Stimulated activated CD4-positive, alpha-beta T cell treated with anti-CD3 and anti-CD28 coated beads, Interleukin-12 subunit alpha, Interleukin-12 subunit beta, amount 100 ng/mL, for 24 hours (primary cell): ENCODE measurements at places on chromosomes 11 and 22.

DNA sequence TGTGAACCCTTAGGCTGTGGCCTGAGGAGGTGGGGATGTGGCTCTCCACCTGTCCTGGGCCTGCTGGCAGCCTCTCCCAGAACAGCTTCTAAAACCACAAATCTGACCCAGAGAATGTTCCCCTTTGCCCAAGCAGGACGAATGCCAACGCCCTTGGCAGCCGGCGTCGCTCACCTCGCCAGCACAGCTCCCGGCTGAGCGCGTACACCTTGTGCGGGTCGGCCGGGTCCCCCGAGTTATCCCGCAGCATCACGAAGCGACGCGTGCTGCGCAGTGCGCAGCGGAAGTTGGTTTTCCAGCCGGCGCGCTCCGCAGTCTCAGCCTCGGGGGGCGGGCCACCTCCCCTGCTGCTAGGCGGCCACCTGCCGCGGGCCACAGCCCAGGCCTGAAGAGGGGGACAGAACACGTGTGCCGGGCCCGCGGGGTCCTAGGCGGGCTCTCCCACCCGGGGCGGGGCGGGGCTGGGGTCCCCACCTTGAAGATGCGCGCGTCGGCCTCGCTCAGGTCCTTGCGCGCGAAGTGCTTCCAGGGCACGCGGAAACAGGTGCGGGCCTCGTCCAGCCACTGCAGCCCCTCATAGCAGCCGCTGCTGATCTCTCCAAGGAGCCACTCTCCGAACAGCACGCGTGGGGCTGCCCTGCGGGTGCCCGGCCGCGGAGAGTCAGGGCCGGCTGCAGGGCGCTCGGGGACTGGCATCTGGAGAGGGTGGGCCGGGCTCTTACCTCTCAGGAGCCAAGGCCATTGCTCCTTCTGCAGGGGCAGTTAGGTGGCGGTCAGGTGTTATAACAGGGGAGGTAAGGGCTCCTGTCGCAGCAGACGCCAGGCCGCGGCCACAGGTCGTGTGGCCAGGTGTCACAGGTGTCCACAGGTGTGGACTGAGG lies 887 bp downstream of the IRF7 start:
- DNase-seq: no peak

DNA sequence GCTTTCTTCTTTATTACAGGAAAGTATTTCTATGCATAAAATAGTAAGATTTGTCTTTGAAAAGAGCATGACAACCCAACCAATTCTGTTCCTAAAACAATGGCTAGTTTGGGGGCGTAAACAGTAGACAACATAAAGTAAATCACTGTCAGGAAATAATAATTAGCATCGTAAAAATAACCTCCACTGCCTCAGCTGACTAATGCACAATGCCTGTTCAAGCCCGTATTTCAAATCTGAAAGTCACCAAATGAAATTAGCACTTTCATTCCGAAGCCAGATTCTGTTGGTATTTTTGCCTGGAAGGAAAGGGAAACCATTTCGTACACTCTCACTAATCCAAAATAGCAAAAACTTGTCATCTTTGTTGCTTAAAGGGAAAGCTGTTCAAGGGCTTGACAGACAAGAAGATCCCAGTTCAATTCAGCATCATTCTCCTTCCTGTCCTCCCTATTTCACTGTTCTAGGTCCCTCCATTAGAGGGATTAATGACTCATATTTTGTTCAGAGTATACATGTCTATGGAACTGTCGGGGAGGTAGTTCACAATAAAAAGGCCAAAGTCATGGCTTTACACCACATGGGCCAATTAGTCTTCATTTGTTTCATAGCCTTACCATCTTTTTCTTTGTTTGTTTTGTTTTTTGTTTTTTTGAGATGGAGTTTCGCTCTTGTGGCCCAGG lies 154.7 kb downstream of the CADM1 start:
- no peak for DNase-seq

GRCh38 chr11:35853971-35854370 lies 89.9 kb upstream of the LDLRAD3 start:
- no peak for DNase-seq

DNA sequence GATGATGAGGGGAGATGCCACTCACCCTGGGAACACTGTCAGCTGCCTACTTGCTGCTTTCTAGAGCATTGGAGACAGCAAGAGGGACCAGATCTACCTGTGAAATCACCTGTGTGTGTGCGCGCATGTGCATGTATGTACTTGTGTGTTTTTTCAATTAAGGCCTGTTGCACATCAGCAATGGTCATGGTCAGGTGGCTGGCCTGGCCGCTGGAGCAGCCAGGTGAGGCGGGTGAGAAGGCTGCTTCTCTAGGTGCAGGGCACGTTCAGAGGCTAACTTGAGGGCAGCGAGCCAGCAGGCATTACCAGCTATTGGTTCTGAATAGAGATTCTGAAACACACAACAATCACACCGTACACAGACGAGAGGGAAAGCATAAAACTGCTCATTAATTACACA lies 65.1 kb downstream of the PARVG start:
- DNase-seq: no peak

GRCh38 chr11:61345954-61346843 lies 13.2 kb downstream of the TKFC start:
- no peak for DNase-seq

DNA sequence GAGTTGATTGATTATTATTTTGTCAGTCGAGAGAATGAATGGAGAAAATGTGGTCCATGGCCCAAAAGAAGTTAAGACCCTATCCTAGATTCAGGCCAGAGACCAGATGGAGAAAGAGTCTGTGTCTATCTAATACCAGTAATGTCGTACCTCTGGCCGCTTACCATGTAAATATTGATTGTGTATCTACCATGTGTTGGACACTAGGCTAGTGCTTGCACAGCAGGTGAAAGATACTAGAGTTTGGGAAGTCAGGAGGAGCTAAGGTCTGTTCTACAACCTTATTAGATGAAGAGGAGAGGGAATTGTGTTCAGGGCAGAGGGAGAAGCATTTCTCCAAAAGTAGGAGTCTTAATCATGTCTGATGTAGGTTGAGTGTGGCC lies 31.8 kb downstream of the PIK3IP1 start:
- no peak for DNase-seq

GRCh38 chr22:30196141-30196879 lies 50.2 kb downstream of the LIF start:
- peak; percentile 62 for DNase-seq

DNA sequence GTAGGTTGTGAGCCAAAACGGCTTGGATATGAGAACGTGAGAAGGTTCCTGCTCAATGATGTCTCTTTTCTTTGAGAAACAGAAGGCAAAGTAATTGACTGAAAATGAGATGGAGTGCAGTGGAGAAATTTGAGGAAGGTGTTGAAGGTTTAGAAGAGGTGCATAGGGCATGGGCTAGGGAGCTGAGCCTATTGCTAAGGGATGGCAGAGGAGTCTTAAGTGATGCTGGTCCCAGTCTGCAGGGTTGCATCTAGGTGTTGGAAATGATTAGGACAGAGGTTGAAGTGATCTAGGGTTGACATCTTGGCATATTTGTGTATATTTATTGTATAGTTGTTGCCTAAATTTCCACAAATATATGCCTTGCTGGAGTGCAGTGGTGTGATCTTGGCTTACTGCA lies 2.3 kb downstream of the BIRC3 start:
- no peak for DNase-seq

GRCh38 chr11:118338637-118339061 lies 3.9 kb downstream of the CD3D start:
- DNase-seq: peak; percentile 74

- no peak for DNase-seq
Observed at GRCh38 chr11:107957109-107957588, 28.9 kb downstream of the RAB39A start.

DNA sequence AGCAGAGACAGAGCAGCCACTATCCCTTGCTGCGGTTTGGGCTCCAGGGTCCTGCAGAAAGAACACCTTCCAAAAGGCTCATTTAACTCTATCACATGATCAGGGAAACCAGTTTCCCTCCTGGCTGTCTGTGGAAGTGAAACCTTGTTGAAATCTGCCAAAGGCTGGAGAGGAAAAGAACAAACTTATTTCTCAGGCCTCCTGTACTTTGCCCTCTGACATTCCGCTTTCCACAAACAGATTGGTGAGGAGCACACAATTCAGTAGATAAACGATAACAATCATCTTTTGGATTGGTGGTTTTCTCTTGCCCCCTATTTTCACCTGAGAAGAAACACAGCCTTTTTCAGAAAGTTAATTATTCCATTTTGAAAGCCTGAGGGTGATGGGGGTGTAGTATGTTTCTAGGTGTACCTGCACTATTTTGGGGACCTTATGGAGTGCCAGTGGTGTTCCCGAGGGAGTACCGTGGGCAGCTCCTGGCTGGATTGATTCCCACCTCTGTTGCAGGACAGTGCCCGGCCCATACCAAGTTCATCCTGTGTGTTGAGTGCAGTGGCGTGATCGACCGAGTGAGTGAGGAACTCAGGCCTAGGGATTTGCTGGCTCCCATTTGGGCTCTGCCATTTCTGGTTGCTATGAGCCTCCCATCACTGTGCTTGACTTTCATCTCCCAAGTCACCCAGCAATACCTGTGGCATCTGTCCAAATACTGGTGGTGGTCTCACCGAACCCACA lies 102.0 kb downstream of the TBC1D22A start:
- DNase-seq: no peak

DNA sequence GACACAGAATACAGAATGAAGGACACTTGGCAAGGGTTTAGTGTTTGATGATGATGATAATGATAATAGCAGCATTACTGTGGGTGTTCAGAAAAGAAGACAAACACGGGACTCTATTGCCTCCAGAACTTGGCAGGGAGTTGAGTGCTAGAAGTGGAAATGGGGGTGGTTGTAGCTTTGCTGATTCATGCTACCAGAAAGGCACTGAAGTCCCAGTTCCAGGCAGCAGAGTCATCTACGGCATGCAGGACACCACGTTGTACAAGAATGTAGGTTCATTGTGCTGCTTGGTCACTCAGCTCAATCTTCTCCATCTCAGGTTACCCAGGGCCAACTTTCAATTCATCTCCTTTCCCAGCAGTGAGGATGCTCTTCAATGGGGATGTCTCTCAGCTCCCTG lies 115.7 kb downstream of the NTM start:
- no peak for DNase-seq

DNA sequence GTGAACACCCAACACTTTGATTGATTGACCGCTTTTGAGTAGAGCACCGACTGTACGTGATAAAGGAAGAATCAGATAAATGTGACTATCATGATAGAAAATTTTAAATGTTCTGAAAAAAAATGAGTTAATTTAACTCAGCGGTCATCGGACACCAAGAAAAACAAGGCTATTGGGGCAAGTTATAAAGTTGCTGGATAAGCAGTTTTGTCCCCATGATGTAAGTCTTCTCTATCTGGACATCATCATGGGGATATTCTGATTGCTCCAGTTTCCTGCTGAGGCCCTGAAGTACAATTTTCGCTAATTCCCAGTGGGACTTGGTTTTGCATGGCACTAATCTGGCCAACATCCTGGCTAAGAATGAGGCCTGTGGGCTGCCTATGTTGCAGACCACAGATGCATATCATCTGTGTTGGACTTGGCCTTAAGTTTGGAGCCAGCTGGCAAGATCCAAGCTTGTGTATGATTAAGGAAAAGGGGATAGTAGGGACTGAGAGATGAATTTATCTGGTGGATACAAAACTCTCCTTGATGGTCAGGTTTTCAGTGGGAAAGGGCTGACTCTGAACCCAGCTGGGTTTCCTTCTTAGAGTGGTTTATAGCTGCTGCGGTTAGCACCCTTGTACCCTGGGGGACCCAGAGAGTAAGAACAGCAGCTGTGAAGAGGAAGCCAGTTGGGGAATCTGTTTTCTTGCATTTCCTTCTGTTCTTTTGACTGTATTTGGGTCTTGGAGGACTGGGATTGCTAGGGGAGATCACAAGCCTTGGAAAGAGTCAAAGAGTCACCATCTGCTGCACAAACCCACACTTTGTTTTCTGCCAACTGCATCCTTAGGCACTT lies 118.3 kb downstream of the SEZ6L start:
- no peak for DNase-seq

GRCh38 chr11:133206313-133207005 lies 325.8 kb downstream of the OPCML start:
- no peak for DNase-seq

GRCh38 chr11:68191661-68192579 lies 21.2 kb downstream of the KMT5B start:
- no peak for DNase-seq

GRCh38 chr11:35784699-35785098 lies 122.1 kb downstream of the TRIM44 start:
- DNase-seq: no peak

DNA sequence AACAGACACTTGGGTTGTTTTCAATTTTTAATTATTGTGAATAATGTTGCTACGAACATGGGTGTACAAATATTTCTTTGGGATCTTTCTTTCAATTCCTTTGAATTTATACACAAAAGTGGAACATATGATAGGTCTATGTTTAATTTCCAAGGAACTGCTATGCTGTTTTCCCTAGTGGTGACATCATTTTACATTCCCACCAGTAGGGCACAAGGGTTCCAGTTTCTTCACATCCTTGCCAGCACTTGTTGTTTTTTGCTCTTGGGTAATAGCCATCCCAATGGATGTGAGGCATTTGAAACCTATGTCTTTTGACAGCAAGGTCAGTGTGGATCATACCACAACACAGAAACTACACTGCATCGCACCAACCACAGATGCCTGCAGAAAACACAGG lies 41.8 kb upstream of the SCN3B start:
- no peak for DNase-seq

- DNase-seq: no peak
Observed at GRCh38 chr11:10454878-10455631, at the start of gene AMPD3. TSS of gene AMPD3 (plus strand) at chr11:10455264. CDS start at chr11:10461520, 6,256 bp downstream.

GRCh38 chr11:122430490-122430889 lies 225.0 kb upstream of the UBASH3B start:
- no peak for DNase-seq

DNA sequence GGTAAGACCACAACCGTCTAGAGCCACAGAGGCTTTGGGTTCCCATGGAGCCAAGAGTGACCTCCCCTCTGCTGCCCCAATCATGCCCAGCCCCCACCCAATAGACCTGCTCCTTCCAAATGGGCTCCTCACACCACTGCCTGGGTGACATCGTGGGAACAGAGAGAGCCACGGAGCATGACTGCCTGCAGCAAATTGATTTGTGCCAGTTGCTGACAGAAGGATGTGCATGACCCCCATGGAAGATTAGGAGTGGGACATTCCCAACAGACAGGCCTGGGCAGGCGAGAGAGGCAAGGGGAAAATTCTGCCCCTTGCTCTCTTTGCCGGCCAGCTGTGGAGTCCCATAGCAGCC lies 88.5 kb downstream of the TENM4 start:
- DNase-seq: no peak

- DNase-seq: no peak
Observed at GRCh38 chr11:118319337-118319707, 14.8 kb downstream of the CD3E start.

DNA sequence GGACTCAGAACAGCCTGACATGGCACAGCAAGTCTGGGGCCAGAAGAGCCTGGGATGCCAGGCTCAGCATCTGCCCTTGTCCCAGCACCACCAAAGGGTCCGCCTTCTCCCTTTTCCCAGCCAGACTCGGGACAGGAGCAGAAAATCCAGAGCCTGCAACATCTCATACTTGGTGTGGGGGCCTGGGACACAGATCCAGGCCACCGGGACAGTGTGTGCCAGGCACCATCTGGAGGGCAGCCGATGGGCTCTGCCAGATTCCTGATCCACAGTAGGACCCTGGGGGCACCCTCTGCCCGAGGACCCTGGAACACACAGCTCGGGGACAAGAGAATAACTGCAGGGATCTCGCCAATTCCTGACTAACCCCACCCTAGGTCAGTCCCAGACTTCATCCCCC lies 67.7 kb downstream of the PHF21B start:
- no peak for DNase-seq

- DNase-seq: no peak
Observed at GRCh38 chr11:133705873-133706272, 139.4 kb downstream of the SPATA19 start.
